Activated T-cell treated with anti-CD3 and anti-CD28 coated beads, Interleukin-2, amount 50 U/mL, for 72 hours (primary cell): ENCODE measurements at places on chromosomes 5 and 9. TPM values are rescaled to one million over a fixed set of nuclear protein-coding genes. Genes with fewer than 3 reads are reported as not detected.

DNA sequence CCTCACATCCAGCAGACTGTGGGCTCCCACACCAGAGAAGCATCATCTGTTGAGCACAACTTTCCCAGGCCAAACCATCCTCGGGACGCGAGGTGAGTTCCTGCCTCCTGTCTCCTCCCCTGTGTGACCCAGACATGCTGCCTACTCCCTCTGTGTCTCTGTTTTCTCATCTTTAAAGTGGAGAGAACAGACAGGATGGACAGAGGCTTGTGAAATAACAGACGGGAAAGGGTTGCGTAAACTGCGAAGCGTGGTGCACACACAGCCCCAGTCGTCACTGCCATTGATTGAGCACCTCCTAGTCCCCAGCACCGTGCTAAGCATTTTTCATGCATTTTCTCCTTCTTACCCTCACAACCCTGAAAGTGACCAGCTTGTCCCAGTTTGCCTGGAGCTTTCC is 52.1 kb upstream of the LMX1B start:
- H3K36me3 ChIP-seq = no peaks in the 10 kb centered on the region
- no peak for DNase-seq
- H3K4me1 ChIP-seq = no peaks in the 10 kb centered on the region
- H3K27ac ChIP-seq = no peak overlapping the region
- peaks cover 57% of the 10 kb centered on the region for H3K27me3 ChIP-seq

- peaks cover 56% of the 10 kb centered on the region for H3K4me1 ChIP-seq
- H3K4me3 ChIP-seq = peak overlapping the region; percentile 88
- H3K27ac ChIP-seq = no peak overlapping the region
- no peak for DNase-seq
- H3K36me3 ChIP-seq = peaks cover 6% of the 10 kb centered on the region
- peaks cover 80% of the 10 kb centered on the region for H3K27me3 ChIP-seq
These were observed 3.3 kb upstream of the DMRT2 start for GRCh38 chr9:1046639-1047572.

- peaks cover 57% of the 10 kb centered on the region for H3K4me1 ChIP-seq
- no peaks in the 10 kb centered on the region for H3K27me3 ChIP-seq
- DNase-seq = peak; percentile 21
- H3K4me3 ChIP-seq = peak overlapping the region; percentile 69
These were observed 120.0 kb upstream of the CACNA1B start for GRCh38 chr9:137757613-137758029.

DNA sequence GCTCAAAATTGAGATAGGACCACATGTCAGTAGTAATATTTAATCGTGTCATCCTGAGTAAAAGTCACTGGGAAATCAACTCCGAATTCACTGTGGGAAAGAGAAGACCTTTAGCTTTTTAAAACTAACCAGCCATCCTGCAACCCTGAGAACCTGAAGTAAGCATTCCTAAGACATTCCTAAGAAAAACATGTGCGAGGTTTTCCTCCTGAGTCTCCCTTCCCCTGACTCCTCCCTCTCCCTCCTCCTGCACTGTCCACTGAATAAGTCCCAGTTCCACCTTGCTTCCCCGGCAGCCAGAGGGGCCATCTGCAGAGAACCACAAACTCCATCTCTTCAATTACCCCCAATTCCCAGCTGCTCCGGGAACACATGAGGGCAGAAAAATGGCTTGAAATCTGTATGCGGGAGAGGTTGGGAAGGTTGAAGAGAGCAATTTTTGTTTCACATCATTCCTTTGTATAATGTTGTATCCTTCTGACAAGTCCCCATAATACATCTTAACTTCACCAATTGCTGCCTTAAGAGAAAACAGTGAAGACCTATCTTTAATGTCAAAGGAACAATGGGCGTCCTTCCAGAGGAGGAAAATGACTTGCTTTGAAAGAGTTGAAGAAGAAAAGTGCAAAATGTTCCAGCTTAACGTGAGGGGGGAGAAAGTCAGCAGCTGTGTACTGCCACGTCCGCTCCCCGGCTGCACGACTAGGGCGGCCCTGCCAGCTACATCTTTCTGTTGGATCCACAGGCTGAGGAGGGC is 186.3 kb downstream of the ZNF462 start:
- no peaks in the 10 kb centered on the region for H3K4me1 ChIP-seq
- no peaks in the 10 kb centered on the region for H3K27me3 ChIP-seq
- H3K36me3 ChIP-seq = no peaks in the 10 kb centered on the region
- H3K27ac ChIP-seq = no peak overlapping the region
- no peak for DNase-seq

DNA sequence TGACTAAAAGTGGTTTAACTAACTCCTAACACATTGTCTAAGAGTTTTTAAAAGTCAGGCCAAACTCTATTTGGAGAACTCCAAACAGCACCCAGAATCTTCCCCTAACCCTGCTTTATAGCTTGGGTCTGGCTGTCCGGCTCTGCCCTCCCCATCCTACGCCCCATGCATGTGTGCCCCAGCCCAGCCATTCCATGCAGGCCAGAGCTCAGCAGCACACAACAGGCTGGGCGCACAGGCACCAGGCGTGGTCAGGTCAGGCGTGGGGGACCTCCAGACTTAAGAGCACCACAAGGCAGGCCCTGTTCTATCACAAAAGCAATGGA is 31.1 kb downstream of the SHB start:
- H3K27me3 ChIP-seq = no peaks in the 10 kb centered on the region
- H3K4me3 ChIP-seq = no peak overlapping the region
- no peaks in the 10 kb centered on the region for H3K4me1 ChIP-seq
- no peak for DNase-seq
- no peak overlapping the region for H3K27ac ChIP-seq

The KIAA1958 gene
- total RNA-seq = 11.2 TPM
